GM19239 (cell line): ENCODE measurements at places on chromosomes 7 and 10.

DNA sequence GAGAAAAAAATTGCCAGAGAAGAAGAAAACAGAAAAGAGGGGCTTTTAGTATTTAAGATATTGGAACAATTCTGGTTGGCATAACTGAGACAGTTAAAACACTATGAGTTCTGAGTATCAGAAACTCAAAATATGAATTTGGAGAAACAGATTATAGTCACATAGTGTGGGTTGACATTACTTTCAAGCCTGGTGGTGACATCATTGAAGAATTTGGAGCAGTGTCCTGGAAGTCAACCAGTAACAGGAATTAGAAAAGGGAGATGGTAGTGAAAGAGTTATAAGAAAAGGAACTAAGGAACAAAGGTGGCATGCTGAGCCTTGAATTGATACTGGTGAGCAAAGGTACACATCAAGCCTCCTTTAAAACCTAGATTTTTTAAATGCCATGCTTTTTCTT lies 88.2 kb downstream of the ZNF438 start:
- no peak for DNase-seq

DNA sequence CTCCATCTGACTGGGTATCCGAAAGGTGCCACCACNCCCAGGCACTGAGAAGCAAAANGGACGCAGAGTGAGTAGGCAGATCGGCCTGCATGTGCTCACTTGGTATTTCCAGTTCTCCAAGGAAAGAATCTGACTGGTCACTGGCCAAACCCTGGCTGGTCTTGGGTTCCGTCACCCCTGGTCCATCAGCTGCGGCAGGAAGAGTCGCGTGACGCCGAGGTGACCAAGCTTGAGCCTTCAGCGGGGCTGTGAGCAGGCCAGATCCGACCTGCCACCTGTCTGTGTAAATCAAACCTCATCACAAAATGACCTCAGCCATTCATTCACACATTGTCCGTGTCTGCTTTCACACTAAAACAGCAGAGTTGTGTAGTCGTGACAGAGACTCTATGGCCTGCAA lies 28.8 kb upstream of the CHST15 start:
- no peak for DNase-seq

GRCh38 chr10:127452568-127452967 lies 96.5 kb upstream of the NPS start:
- DNase-seq: no peak

DNA sequence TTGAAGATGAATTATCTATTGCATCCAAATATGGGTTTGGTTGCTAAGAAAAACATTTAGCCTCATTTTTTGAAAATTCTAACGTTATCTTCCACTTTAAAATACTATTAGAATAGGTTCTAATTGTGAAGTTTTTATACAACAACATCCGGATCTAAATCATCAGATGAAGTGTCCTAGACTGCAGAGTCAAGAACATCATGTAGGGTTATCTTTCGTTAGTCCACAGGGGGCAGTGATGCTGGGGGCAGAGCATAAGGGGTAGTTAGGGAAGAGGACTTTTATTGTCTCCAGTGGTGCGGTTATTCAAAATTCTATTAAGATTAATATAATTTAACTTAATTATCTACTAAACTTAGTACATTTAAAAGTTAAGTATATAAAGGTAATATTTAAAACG lies 990.6 kb upstream of the PHF14 start:
- no peak for DNase-seq

DNA sequence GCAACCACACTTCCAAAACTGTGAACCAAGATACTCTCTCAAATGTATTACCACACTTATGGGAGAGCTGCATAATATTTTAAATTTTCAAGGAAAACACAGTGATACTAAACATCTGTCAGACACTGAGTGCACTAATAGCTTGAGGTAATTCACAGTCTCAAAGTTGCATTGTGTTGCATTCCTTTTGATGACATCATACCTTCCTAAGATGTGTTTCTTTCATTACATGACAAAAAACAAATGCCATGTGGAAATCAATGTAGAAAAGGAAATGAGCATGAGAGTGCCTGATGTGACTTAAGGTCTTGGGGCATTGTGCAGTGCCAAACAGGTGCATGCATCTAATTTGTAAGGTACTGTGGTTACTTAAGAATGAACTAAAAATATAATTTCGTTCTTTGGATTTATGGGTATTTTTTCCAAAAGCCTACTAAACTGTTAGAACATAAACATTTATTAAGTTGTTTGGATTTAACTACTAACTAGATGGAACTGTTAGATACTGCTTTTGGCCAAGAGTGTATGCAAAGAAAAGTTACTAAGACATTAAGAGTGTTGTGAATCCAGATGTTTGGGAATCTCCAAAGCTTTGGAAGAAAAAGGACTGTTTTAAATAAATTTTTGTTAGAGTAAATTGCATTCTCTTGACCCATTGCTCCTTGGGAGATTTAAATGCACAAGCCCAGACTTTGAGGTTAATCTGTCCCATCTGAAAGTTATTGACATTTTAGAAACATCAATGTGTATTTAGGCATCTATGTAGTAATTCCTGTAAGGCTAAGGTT lies 496.2 kb upstream of the SEMA3D start:
- no peak for DNase-seq

DNA sequence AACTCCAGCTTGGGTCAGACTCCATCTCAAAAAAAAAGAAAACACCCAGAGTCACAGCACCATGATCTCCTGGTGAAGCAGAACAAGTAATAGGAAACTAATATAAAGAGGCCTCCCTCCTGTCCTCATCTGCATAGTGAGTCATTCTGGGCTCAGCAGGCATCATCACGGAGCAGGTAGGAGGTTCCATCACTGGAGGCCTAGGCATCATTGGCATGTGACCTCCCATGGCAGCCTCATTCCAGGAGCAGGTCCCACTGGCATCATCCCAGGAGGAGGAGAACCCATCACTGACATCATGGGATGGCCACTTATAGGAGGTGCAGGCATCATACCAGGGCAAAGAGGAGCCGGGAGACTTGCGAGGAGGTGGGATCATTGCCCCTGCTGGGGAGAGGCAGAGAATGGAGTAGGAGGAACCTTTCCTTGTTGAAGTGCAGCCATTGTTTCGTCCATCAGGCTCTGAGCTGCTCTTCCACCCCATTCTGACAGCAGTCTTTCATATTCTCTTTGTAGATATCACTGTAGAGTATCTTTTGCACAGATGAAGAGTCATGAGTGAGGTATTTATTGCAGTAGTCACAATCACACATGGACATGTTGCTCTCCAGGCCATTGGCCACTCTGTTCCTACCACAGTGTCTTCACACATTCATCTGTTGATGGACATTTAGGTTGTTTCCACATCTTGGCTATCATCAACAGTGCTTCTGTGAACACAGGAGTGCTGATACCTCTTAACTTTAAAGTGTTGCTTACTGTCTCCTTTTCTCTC lies 73.8 kb downstream of the OSBPL3 start:
- DNase-seq: no peak

DNA sequence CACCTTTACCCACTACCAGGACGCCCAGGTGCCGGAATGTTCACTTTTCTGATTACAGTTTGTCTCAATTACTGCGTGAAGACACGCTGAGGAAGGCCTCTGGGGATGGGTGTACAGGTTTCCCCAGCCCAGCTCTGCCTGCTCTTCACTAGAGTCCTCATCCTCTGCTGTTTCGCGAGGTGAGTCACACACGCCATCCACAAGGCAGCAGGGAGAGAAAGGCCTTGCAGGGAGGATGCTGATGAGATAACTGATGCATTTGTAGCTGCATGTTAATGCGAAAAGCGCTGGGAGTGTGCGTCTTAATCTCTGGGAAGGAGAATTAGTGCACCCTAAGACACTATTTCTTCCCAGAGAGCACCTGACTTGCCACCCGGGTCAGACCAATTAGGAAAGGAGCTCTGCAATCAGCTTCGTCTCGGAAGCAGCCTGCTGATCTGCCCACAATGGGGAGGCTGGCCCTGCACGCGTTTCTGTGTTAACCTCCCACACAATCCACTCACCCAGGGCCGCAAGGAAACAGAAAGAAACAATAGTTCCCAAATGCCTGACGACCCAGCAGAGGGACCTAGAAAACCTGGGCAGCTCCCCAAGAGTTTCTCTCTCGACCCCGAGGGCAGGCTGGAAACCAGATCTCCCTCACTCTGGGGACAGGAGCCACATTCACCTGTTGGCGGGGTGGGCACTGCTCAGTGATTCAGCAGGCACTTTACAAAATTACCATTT lies 578.7 kb downstream of the GLRX3 start:
- DNase-seq: no peak

GRCh38 chr7:77403957-77404356 lies 12.2 kb downstream of the GSAP start:
- no peak for DNase-seq

DNA sequence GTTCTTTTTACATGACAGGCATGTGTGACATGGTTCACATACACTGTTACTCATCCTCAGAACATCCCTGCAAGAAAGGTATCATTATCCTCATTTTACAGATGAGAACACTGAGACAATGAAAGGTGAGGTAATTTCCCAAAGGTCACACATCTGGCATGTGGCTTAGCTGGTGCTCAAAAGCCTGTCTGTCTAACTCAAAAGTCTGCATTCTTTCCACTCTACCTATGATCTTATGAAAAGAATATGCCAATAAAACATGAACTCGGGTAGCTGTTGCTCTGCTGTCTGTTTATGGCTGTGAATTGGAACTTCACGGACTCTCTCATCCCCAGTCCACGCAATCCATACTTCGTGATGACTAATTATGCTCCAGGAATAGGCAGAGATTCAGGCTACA lies 79.0 kb upstream of the ODAD2 start:
- DNase-seq: no peak

- DNase-seq: no peak
Observed at GRCh38 chr10:683448-684071, 5.9 kb downstream of the DIP2C start.

GRCh38 chr10:89351412-89351779 lies 23.6 kb downstream of the IFIT3 start:
- DNase-seq: no peak

GRCh38 chr7:2568521-2569223 lies 9.9 kb downstream of the IQCE start:
- DNase-seq: no peak

GRCh38 chr10:12511651-12512050 lies 162.3 kb downstream of the CAMK1D start:
- DNase-seq: no peak

DNA sequence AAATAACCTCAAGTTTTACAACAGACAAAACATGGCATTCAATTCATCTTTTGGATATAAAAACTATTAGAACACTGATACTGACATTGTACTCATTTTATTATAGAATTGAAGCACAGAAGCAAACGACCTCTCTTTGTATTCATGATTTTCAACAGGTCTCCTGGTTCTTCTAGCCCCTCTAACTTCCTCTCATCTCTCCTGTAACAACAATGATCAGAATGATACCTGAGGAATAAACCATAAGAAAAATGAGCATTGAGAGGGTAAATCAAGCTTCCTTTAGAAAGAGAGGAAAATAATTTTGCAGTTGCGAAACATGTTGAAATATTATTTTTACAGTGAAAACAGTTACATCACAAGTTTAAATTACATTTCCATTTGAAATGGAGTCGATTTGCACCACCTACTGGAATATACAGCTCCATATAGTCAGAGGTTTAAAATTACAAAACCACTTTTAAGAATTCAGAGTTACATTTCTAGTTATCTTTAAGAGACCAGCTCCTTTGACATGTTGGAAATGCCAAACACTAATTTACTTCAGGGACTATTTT lies 17.5 kb upstream of the TEX36 start:
- DNase-seq: no peak

- no peak for DNase-seq
Observed at GRCh38 chr7:50211130-50212015, 93.1 kb upstream of the IKZF1 start.

DNA sequence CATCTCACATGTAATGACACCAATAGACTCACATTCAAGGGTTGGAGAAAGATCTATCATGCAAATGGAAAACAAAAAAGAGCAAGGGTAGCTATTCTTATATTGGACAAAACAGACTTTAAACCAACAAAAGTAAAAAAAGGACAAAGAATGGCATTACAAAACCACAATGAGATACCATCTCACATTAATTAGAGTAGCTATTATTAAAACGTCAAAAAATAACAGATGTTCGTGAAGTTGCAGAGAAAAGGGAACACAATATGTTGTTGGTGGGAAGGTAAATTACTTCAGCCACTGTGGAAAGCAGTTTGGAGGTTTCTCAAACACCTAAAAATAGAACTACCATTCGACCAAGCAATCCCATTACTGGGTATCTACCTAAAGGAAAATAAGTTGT lies 197.0 kb downstream of the SNX13 start:
- no peak for DNase-seq

- no peak for DNase-seq
Observed at GRCh38 chr10:50211670-50212069, 39.6 kb downstream of the ASAH2 start.

- no peak for DNase-seq
Observed at GRCh38 chr7:26508917-26509316, 217.3 kb downstream of the SNX10 start.

- no peak for DNase-seq
Observed at GRCh38 chr7:151119055-151119415, 32.8 kb downstream of the AGAP3 start.

- no peak for DNase-seq
Observed at GRCh38 chr7:24036033-24036412, 248.0 kb upstream of the NPY start.

- DNase-seq: no peak
Observed at GRCh38 chr10:129032372-129033313, 434.4 kb upstream of the MGMT start.

- no peak for DNase-seq
Observed at GRCh38 chr10:43884501-43885105, 235.9 kb upstream of the ZNF32 start.

GRCh38 chr10:101972761-101973160 lies 83.2 kb downstream of the ARMH3 start:
- no peak for DNase-seq

GRCh38 chr7:122302761-122303530 lies 1.6 kb downstream of the FEZF1 start:
- DNase-seq: no peak

DNA sequence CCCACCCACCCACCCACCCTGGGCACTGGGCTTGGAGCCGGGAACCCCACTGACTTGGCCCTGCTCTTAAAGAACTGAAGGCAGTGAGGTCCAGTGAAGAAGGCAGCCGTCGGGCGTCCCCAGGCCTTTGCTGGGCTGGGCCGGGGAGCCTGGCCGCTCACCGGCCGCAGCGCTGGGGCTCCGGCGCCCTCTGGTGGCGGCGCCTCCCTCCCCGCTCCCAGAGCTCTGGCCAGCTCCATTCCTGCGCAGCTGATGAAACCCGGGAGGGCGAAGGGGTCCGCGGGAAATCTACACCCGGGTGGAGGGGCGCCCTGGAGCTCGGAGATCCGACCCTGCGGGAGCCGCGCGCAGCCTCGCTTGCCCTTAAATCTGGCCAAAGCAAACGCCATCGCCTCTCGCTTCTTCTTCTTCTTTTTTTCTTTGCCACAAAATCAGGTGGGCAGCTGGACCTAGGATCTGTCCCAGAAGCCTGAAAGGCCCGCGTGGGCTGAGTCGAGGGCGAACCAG lies 1.7 kb upstream of the CXCL12 start:
- DNase-seq: peak; percentile 87
